ENCODE measurements at places on chromosomes 6 and 20.

DNA sequence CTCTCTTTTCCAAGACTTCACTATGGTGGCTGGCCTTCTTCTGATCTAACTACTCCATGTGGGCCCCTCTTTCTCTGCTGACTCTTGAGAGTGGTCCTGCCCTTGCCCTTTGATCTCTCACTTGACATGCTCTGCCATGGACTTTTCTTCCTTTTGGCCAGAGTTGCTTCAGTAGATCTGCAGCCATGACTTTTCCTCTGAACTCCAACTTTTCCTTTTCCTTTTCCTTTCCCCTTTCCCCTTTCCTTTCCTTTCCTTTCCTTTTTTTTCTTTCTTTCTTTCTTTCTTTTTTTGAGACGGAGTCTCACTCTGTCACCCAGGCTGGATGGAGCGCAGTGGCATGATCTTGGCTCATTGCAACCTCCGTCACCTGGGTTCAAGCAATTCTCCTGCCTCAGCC lies 88.5 kb downstream of the JAG1 start:
- no peak for DNase-seq

DNA sequence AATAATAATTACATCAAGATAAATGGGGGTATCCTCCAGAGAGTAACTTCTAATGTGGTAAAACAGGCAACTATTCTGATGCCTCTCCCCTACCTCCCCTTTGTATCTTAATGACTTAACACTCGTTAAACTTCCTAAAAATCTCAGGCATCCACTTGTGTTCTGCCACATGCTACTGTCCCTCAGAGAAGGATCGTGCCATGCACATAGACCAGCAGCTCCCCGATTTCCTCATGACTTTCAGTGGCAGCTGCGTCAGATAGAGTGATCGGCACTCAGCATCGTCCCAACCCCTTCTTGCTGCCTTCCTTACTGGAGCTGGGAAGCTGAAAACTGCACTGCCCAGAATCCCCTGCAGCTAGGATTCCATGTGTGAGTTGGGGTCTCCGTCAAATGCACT lies 32.1 kb downstream of the RIPOR2 start:
- no peak for DNase-seq

DNA sequence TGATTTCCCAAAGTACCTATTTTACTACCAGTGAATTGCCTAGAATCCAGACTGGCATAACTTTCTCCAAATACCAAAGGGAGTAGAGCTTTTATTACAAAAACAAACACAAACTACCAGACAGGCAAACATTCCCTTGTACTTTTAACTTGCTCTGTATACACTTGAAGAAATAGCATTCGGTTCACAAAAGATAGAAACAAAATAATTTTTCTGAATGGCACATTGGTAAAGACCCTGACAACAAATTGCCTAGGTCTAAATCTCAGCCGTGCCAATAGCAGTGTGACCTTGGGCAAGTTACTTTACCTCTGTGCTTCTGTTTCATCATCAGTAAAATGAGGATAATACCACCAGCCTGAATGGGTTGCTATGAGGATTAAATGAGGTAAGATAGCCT lies 15.9 kb downstream of the ARHGAP18 start:
- no peak for DNase-seq

GRCh38 chr6:111958534-111958933 lies 85.3 kb upstream of the FYN start:
- no peak for DNase-seq

GRCh38 chr6:63734923-63735322 lies 99.3 kb downstream of the PHF3 start:
- DNase-seq = no peak

DNA sequence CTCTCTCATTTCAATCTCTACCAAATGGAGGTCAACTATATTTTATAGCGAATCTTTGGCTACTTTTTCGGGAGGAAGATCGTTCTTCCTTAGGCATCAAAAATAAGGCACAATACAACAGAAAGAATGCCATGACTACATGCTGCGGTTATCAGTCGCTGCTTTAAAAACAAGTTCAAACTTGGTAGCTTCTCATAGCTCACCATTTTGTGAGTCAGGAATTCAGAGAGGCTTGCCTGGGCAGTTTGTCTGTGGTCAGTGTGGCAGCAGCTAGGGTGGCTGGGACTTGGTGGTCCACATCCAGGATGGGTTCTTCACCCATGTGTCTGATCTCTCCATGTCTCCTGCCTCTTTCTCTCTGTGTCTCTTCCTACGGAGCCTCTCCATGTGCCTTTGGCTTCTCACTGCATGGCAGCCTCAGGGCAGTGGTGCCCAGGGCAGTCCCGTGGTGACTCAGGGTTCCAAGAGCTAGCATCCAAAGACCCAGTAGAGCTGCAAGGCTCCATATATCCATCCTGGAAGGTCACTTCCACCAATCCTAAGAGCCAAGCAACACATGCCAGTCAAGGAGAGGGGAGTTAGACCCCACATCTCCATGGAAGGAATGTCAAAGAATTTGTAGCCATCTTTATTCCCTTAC lies 10.4 kb downstream of the SCML4 start:
- DNase-seq = no peak

- peak; percentile 7 for DNase-seq
Observed at GRCh38 chr20:62741191-62741691, 32.6 kb downstream of the NTSR1 start.

- DNase-seq = peak; percentile 87
Observed at GRCh38 chr6:134822920-134823709, 126.8 kb downstream of the ALDH8A1 start.

GRCh38 chr6:53179961-53180651 lies 31.5 kb upstream of the GCM1 start:
- DNase-seq = peak; percentile 16

- no peak for DNase-seq
Observed at GRCh38 chr6:106440546-106440945, 80.0 kb downstream of the CRYBG1 start.

GRCh38 chr20:17854307-17854903 lies 114.2 kb downstream of the SNX5 start:
- peak; percentile 54 for DNase-seq

- DNase-seq = no peak
Observed at GRCh38 chr6:170209354-170210025, 81.4 kb downstream of the DLL1 start.

GRCh38 chr6:39657355-39658135 lies 67.7 kb downstream of the KIF6 start:
- DNase-seq = no peak

DNA sequence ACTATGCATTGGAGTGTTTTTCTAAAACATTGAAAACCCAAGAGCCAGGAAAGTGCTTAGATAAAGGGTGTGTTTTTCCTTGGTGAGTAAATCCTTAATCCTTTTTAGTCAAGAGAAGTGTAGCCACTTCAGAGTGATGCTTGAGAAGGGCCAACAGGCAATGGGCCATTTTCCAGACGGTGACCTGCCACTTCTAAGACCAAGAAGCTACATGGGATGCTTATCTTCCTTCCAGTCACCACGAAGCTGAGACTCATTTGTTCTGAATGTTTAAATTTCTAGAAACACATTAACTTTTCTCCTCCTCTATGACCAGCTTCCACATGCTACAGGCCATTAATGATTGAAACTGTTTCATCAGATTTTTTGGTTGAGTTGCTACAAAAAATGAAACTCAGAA lies 34.4 kb upstream of the NHSL1 start:
- no peak for DNase-seq

DNA sequence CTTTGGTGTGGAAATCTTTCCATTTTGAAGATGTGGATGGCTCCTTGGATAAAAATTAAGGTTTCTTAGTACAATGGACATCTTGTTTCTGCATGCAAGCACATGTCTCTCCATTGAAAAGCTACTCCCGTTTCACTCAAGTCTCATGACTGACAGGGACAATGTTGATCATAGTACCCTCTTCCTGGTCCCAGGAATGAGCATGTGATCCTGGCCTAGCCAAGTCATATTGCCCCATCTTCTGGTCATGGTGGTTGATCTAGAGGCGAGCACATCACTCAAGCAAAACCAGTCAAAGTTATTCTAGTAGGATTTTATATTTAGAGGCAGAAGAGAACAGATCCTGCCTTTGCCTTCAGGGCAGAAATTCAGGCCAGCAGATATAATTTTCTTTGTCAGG lies 12.2 kb upstream of the CBLN4 start:
- DNase-seq = no peak

- no peak for DNase-seq
Observed at GRCh38 chr6:95629551-95629950, 52.2 kb downstream of the MANEA start.

GRCh38 chr20:2759603-2760296 lies 40.7 kb downstream of the CPXM1 start:
- no peak for DNase-seq

- DNase-seq = peak; percentile 62
Observed at GRCh38 chr6:21478883-21479539, 114.5 kb upstream of the SOX4 start.

DNA sequence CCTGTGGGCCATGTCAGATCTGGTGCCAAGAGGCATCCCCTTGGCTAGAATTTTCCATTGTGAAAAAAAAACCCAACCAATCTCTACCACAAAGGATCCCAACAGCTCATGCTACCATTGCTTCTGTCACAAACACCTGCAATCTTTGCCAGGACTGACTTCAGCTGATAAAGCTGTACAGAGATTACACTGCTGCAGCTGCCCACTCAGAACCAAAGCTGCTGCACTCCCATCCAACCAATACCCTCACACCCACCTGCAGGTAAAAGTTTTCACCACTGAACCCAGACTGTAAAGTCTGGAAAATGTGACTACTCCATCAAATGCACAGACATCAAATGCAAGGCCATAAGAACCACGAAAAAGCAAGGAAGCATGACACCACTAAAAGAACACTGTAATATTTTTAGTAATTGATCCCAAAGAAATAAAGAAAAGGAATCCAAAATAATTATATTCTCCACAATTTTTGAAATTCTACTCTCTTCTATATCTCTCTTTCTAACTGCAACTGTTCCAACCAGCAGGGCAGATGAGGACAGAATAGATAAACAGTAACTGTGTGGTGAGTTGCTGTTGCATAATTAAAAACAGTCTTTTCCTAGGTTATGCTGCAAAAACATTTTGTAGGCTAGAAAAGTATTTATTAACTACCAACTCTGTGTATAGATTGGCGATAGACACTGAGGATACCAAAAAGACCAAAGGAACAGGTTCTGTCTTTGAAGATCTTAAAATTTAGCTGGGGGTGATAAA lies 128.0 kb upstream of the MCHR2 start:
- DNase-seq = no peak

DNA sequence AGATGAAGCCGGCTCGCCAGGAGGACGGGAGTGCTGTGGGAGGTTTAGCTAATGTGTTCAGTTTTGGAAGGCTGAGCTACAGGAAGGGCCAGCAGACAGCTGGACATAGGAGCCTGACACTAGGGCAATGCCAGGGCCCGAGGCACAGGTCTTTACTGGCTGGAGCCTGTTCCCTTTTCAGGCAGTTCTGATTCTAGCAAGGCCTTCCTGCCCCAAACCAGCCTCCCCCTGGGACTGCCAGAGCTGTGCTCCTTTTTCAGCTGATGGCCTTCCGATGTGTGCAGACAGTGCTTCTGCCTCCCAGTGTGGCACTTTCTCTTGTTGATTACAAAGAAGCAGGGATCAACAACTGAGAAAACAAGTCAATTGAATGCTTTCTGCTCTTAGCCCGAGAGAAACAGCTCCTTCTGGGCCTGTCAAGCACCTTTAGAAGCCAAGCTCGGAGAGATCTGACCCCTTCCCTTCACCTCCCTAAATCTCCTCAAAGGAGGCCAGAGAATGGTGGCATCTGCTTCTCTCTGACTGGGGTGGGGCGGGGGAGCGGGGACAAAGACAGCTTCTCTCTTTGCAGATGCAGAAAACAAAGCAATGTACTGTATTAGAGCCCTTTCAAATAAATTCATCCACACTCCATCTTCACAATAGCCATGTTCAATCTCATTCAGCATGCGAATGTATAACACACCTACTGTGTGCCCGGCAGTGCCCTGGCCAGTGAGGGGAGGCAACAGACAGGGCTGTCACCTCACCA lies 63.2 kb downstream of the RAB44 start:
- DNase-seq = no peak

DNA sequence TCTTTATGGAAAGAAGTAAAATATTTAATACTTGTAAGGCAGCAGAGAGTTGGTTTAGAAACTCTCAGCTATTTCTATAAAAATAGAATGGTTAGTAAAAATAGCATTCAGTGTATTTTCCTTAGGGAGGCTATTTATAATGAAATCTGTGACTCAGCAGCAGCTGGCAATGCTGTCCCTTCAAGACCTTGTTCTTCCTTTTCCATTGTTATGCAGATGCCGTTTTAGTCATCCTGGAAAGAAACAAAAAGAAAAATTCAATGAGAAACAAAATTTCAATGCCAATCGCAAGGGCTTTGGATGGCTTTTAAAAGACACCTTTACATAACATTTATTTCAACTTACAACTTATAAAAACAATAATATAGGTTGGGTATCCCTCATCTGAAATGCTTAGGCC lies 17.5 kb downstream of the MPC1 start:
- DNase-seq = no peak

DNA sequence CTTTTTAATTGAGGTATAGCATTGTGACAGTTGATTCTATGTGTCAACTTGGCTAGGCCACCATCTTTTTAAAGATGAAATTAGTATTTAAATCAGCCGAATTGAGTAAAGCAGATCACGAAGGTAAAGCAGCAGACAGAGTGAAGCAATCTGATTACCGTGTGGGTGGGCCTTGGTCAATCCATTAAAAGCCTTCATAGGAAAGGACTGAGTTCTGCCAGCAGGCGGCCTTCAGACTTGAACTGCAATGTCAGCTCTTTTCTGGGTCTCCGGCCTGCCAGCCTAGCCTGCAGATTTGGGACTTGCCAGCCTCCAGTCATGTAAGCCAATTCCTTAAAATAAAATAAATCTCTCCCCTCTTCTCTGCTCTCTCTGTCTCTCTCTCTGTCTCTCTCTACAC lies 22.4 kb upstream of the TGM2 start:
- DNase-seq = peak; percentile 79

All from amniotic epithelial cell (primary cell).